Adipocyte (in vitro differentiated cells): ENCODE measurements at places on chromosomes 2 and 18.

- no peak for DNase-seq
These were observed 421.1 kb downstream of the PTH2R start for GRCh38 chr2:208827549-208828221.

DNA sequence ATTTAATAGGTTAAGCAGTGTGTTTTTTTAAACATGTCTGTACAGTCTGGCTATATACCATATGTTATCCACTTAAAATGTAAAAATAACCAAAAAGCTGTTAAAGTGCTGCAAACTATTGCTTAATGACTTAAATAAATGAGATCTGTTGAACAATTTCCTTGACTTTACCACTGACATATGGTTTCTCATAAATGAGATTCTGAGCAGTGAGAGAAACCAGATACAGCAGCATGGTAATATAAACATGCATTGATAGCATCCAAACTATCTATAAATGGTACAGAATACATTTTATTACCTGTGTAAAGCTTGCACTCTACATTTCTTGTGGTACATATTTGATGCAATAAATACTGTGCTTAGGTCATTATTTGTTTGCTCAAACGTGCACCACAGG lies 36.3 kb upstream of the TTC21B start:
- no peak for DNase-seq

DNA sequence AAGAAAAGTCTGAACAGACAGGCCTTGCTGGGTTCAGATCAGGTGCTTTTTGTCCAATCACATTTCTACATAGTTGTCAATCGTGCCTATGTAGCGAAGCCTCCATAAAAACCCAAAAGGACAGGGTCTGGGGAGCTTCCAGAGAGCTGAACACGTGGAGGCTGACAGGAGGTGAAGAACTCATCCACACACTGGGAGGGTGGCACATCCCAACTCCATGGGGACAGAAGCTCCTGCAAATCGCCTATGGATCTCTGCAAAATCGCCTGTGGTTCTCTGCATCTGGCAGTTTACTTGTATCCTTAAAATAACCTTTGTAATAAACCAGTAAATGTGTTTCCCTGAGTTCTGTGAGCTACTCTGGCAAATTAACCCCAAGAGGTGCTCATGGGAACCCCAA lies 12.4 kb downstream of the ALPK2 start:
- DNase-seq = no peak

- DNase-seq = no peak
These were observed 1293.6 kb upstream of the ZEB2 start for GRCh38 chr2:145813481-145813880.

- DNase-seq = no peak
These were observed 136.5 kb downstream of the ZNF532 start for GRCh38 chr18:59001166-59001565.

- no peak for DNase-seq
These were observed 3.0 kb upstream of the IL1B start for GRCh38 chr2:112839407-112840067.

- DNase-seq = no peak
These were observed 72.9 kb upstream of the VRK2 start for GRCh38 chr2:57973621-57974186.

DNA sequence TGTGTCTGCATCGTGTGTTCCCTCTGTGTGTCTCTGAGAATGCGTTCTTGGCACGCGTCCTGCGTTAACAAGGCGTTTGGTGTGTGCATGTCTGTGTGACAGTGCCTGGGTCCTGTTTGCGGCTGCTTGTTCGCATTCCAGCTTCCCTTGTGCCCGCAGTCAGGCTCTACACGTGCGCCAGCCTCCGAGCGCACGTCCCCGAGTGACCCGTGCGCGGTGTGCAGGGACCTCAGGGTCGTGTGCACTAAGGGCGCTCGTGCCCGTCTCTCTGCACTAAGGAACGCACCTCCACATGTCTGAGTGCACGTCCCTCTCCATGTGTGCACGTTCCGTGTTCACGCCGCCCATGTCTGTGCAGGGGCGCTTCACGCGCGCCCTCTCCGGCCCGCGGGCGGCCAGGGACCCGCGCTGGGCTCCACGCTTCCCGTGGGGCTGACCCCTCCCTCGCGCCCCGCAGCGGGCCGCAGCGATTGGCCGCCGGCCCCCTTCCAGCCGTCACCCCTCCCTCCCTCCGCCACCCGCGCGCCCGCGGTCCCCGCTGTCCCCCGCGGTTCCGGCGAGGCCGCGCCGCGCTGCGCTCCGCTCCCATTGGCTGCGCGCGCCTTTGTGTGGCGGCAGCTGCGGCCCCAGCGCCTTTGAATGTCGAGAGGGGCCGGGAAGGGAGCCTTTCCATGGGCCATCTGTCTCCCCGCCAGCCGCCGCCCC lies 229.4 kb downstream of the HAUS1 start:
- peak; percentile 35 for DNase-seq

GRCh38 chr2:11325961-11326676 lies 18.3 kb downstream of the ROCK2 start:
- no peak for DNase-seq

DNA sequence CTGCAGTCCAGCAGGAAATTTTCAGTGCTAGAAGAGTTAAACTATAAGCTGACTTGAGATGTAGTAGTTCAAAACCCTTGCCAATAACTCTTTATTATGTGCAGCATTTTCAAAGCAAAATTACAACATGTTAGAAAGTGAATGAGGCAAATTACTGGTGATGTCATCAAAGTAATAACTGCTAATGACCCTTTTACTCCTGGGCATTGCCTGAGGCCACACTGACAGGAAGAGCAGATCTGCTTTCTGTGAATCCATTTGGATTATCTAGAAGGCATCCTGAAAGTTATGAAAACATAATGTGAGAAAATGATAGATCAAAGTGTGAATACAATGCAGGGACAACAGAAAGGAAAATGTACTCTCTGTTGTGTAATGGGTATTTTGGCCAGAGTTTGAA lies 139.6 kb upstream of the TRIB2 start:
- DNase-seq = no peak

DNA sequence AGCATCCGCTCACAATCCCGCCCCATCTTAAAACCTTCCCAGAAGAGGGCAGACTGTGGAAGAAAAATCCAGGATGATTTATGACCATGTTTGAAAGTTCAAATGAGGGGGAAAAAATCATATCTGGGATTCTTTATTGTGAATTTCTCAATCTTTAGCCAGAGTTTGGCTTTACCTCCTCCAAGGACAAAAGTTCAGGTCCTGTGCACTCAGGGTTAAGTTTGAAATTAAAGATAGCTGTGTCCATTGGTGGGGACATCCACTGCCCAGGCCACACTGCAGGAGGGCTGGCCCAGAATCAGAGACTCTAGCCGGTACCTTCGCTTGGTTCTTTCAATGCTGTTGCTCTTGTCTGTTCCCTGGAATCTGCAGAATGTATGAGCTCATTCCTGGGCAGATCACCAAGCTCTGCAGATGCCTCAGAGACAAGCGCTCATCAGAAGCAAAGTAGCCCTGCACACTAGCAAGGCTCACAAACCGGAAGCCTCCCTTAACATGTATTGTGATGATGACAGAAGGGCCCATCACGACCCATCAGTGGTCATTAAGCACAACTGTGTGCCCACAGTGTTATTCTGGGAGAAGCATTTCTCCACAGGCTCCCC lies 375.3 kb upstream of the KLHL29 start:
- peak; percentile 0 for DNase-seq
